Fibroblast of skin of right biceps (primary cell): ENCODE measurements at places on chromosomes 7 and 10.

GRCh38 chr10:94578790-94579189 is 33.2 kb downstream of the HELLS start:
- DNase-seq, result no peak

- no peak for DNase-seq
These were observed 41.4 kb downstream of the PKD1L1 start for GRCh38 chr7:47906883-47907282.

GRCh38 chr7:107874605-107875446 is 16.2 kb upstream of the DLD start:
- peak; percentile 57 for DNase-seq

DNA sequence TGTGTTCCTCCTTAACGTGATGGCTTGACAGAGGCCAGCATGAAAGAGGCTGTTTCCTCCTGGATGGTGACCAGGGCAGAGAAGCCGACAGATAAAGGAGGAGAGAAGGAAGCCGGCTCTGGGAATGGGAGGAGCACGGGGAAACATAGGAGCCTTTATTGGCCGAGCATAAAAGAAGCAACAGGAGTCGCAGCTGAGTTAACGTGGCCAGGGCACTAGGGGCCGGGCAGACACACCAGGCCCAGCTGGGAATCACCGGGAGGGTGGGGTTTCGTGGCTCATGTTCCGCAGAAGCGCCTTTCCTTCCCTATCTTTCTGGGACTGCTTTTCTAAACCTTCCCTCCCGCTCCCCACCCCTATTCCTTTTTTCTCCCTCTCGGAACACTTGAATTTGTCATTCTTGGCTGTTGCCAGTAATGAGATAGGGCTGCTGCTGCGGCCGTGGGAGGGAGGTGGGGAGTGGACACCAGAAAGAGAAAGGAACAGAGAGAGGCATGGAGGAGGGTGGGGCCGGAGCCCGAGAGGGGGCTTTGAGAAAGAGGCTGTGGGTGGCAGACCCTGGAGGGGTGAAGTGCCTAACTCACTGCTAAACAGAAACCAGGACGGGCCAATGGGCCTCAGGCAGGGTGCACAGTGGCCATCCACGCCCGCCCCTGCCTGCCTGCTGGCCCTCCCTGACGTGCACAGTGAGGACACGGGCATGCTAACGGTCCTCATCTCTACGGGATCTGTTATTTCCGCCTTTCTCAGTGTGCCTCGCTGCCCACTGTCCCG is 65.2 kb downstream of the COL13A1 start:
- peak; percentile 77 for DNase-seq

- no peak for DNase-seq
These were observed 375.4 kb downstream of the THSD7A start for GRCh38 chr7:11456574-11456973.

DNA sequence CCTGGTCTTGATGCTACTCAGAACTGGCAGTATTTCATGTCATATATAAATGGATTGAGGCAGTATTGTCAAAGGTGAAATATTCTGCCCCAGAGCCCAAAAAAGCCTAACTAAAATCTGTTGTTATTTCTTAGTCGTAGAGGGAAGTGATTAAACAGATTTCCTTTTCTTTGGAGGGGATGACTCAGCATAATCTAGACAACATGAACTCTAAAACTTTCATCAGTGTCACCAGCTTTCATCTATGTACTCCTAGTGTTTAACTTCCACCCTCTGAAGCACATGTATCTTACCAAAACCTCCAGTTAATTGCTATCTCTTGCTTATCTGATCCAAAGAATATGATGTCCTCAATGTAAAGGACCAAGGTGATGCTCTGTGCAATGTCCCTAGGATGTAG is 97.1 kb upstream of the ARID5B start:
- peak; percentile 46 for DNase-seq

- no peak for DNase-seq
These were observed 11.0 kb downstream of the RPS24 start for GRCh38 chr10:78044699-78045098.

DNA sequence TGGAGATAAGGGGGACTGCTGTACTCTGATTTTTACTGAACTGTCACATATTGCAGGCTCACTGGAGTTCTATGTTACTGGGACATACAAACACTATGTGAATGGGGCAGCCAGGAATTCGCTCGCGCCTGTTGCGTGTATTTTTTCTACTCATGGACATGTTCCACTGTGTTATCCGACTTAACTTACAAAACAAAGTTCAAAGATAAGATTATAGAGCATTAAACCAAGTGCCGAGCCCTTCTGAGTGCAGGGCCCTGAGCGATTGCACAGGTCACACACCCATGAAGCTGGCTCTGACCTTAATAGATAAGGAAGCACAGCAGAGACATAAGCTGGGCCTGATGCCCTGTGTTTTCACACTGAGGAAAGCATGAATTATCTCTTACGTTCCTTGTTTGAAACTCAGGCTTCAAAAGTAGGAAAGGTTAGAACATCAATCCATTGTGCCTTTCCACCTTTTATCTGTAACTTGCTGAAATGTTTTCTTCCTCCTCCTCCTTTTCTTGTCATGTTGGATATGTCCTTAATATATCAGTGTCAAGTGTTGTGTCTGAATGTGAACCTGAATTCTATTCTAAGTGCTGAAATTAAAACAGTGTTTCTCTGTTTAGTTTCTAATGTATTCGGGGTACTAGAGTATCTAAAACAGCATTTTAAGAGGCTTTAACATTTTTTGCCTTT is 273.8 kb downstream of the AUTS2 start:
- DNase-seq, result no peak

GRCh38 chr7:6376820-6377219 is 70.9 kb downstream of the DAGLB start:
- DNase-seq, result no peak

DNA sequence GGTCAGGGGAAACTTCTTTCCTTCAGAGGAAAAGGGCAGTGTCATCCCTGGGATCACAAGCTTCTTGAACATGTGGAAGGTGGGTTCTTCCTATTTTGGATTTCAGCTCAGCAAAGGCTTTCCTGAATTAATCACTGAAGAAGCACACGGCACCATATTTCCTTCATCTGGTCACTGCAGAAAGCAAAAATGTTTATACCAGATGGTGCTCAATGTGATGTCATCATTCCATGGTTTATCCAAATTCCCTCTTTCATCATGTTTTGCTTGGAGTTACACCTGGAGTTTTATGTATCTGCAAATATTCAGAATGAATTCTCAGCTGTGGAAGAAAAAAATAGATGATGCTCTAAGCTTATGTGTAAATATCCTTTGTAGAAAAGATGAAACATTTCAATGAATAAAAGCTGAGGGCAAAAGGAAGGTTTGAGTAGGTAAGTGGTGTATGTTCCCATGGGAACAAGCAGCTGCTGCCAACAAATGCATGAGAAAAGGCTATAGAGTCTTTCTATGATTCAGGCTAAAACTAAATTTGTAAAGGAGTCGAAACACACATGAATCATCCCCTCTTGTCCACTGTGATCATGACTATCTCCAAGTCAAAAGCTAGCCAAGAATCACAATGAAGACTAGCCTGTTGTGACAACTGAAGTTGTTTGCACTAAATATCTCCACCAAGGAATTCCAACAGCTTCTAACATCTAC is 26.9 kb upstream of the BPGM start:
- peak; percentile 92 for DNase-seq

DNA sequence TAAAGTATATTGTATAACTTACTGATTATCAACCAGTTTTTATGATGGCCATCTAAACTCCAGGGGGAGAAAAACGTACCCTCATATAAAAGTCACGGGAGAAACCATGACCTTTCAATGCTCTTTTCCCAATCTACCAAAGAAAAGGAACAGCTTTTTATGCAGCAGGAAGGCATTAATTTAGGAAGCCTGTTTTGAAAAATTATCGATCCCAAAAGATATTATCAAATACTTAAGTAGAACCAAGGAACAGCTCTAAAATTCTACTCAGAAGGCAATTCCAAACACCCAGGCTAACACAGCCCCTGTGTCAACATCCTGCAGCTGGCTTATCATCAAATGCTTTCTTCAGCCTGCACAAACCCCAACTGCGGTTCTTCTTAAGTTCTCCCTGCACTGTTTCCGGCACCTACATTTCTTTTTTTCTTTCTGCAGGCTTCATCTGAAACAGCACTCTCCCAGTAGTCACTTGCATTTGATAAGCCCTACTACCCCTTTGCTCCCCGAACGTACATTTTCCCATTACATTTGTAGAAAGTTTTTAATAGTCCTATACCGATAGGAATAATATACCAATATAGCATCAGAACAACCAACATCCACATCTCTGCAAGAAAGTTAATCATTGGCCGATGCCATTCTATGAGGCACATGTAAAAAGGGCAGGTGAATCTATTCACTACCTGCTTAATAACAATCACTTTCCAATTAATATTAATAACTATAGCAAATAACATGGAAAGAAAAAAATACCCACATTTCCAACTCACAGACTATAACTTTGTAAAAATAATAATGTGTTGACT is 47.9 kb downstream of the PIP4K2A start:
- no peak for DNase-seq

GRCh38 chr7:140676306-140676705 is 3.6 kb downstream of the ADCK2 start:
- DNase-seq, result no peak

DNA sequence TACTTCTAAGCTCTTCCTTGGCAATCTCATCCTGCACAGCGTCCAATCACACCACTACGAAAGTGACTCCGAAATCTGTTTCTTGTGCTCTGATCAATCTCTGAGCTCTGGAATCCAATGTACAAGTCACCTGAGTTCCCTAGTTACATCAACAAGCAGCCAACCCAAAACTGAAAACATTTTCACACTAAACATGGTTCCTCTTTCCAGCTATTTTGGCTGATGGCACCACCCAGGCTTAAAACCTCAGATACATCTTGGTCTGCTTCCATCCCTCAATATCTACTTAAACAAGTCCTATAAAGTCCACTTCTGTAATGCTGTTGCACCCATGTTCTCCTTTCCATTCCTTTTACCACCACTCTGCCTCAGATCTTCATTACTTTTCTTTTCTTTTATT is 3.6 kb downstream of the BLOC1S2 start:
- DNase-seq, result no peak

- peak; percentile 45 for DNase-seq
These were observed 813.0 kb downstream of the TYW1 start for GRCh38 chr7:67809586-67809985.

DNA sequence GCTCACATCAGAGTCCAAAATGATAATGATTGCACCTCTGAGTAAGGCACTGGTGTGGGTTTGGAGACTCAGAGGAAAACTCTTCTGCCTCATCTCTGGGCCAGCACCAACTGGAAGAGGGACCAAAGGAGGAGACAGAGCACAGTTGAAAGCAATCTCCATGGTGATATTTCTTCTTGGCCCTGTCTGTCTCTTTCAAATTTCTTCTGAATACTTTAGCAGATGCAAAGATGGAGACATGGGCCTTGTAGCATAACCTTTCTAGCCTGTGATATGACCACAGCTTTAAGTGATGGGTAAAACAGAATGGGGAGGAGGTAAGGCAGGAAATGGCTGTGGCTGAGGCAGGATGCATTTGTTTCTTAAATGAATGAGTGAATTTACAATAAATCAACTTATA is 12.2 kb upstream of the GIMAP7 start:
- no peak for DNase-seq

DNA sequence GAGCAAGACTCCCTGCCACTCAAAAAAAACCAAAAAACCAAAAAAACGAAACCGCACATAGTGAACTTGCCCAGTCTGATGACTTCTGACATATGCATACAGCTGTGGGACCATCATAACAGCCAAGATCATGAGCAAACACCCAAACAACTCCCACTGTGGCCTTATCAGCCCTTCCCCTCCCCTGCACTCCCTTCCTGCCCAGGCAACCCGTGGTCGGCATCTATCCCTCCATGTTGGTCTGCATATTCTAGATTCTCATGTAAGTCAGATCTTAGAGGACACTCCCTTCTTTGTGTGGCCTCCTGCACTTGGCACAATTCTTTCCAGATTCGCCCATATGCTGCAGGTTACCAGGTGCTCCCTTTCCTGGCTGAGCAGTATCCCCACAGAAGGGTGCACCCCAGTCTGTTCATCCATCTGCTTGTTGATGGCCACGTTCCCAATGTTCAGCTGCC is 72.8 kb downstream of the GNA12 start:
- no peak for DNase-seq

DNA sequence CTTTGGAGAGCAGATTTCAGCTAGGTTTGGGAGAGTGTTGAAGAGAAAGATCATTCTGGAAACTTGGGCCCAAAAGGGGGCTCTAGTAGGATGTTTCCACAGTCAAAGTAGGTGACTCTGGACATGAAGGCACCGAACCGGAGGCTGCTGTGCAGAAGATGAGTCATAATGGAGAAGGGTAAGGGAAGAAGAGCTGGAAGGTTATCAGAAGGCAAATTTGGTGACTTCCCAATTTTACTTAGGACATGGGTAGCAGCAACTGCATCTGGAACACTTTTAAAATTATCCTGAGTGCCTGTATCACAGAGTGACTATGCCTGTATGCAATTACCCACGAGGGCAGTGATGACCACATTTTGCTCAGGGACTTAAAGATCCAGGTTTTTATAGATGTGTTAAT is 38.8 kb downstream of the PIK3AP1 start:
- DNase-seq, result no peak

- no peak for DNase-seq
These were observed 92.1 kb upstream of the PODXL start for GRCh38 chr7:131648491-131648890.

DNA sequence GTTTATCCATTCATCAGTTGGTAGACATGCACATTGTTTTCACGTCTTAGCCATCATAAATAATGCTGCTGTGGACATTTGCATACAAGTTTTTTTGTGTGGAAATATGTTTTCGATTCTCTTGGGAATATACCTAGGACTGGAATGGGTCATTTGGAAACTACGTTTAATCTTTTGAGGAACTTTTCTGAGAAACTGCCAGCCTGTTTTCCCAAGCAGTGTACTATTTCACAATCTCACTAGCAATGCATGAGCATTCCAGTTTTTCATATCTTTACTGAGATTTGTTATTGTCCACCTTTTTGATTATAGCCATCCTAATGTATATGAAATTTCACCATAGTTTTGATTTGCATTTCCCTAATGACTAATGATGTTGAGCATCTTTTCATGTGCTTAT is 95.7 kb upstream of the JAZF1 start:
- DNase-seq, result no peak

DNA sequence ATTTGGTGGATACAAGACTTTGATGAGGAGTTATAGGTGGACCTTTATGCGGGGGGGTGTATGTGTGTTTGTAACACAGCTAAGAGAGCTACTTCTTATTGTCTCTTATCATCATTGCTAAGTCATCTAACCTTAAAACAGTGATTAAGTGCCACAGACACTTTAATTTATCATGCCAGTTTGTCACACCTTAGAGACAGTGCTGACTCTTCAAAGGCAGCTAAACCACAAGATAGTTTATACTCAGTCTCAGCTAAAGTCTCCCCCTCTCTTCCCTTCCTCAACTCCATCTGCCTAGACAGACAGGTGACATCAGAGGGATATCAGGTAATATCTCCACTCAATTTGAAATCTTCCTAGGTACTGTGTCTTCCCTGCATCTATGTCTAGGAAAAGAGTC is 42.2 kb downstream of the MYPN start:
- DNase-seq, result no peak
